Frontal cortex (tissue), 4 donors: ENCODE measurements at places on chromosomes 7 and 10.

- no peak for DNase-seq
Measured at GRCh38 chr7:4731803-4732202, 43.6 kb upstream of the AP5Z1 start.

- no peak for DNase-seq
Measured at GRCh38 chr10:88116481-88116880, 253.1 kb downstream of the PTEN start.

GRCh38 chr10:33157103-33157502, 177.4 kb downstream of the NRP1 start:
- no peak for DNase-seq

DNA sequence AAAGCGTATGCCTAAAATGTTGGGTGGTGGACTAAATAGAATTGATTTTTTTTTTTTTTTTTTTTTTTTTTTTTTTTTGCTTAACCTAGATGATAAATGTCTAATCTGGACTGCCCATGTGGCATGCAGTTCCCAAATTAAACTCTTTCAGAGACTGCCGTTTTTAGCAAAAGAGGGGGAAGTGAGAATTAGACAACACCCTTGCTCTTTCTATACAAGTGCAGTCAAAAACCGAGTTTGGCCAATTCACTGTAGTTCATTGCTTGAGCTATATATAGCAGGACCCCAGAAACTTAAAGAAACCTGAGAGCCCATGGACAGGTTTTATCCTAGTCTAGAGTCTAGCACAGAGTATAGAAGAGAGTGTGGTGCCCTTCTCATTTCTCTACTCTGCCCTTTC, 141.9 kb downstream of the GRM3 start:
- DNase-seq: no peak

GRCh38 chr7:44767912-44768627, 19.4 kb downstream of the ZMIZ2 start:
- DNase-seq: peak; percentile 63

DNA sequence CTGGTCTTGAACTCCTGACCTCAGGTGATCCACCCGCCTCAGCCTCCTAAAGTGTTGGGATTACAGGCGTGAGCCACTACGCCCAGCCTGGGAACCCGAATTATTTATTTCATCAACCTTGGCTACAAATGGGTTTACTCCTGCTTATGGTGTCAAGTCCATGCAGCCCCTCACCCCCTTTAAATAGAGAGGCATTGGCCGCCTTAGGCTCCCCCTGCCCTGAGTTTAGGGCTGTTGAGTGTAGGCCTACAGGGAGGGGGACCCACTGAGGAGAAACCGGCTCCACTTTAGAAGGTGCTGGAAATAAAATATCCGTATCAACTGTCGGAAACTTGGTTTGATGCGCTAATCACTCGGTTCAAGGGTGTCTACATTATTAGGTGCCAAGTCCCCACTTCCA, 8.7 kb upstream of the SP8 start:
- no peak for DNase-seq

- no peak for DNase-seq
Measured at GRCh38 chr7:117630501-117630900, 150.7 kb downstream of the CFTR start.

- DNase-seq: no peak
Measured at GRCh38 chr10:123062726-123063125, 53.9 kb downstream of the ACADSB start.

- no peak for DNase-seq
Measured at GRCh38 chr10:93826355-93826754, 67.4 kb upstream of the SLC35G1 start.

DNA sequence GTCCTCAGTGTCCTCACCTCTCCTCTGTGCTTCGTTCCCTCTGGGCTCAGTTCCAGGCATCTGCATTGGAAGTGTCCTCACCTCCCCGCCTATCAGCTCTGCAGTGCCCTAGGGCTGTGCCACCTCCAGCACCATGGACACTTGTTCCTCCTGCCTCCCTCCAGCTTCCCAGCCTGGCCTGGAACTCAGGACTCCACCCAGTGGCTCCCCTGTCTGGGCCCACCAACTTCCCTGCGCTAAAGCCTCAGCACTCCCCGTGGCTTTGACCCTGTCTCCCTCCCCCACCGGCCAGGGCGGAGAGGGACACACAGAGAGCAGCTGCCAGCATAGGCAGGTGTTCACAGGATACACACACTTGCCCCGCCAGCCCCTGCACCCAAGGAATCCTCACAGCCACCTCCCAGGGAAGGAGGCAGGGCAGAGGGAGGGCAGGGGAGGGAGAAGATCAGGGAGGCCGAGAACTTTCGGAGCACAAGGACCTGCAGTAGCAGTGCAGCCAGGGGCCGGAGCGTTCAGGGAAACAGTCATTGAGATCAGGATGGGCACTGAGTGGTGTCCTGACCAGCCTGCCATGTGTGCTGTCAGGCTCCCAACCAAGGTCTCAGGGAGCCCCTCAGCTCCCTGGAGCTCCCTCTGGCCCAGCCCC, 31.3 kb downstream of the ANXA8 start:
- no peak for DNase-seq

GRCh38 chr7:157255201-157255606, 81.6 kb upstream of the DNAJB6 start:
- DNase-seq: no peak

GRCh38 chr10:71220689-71221540, 8.5 kb downstream of the UNC5B start:
- DNase-seq: no peak

GRCh38 chr10:65367706-65368105, 1558.1 kb upstream of the LRRTM3 start:
- no peak for DNase-seq

- no peak for DNase-seq
Measured at GRCh38 chr7:64632029-64632428, 33.9 kb upstream of the ZNF107 start.

GRCh38 chr7:80372415-80372814, 139.4 kb downstream of the GNAT3 start:
- DNase-seq: no peak

GRCh38 chr7:137001041-137001440, 132.6 kb downstream of the CHRM2 start:
- DNase-seq: no peak

GRCh38 chr10:93415693-93416092, 66.4 kb downstream of the MYOF start:
- DNase-seq: no peak

DNA sequence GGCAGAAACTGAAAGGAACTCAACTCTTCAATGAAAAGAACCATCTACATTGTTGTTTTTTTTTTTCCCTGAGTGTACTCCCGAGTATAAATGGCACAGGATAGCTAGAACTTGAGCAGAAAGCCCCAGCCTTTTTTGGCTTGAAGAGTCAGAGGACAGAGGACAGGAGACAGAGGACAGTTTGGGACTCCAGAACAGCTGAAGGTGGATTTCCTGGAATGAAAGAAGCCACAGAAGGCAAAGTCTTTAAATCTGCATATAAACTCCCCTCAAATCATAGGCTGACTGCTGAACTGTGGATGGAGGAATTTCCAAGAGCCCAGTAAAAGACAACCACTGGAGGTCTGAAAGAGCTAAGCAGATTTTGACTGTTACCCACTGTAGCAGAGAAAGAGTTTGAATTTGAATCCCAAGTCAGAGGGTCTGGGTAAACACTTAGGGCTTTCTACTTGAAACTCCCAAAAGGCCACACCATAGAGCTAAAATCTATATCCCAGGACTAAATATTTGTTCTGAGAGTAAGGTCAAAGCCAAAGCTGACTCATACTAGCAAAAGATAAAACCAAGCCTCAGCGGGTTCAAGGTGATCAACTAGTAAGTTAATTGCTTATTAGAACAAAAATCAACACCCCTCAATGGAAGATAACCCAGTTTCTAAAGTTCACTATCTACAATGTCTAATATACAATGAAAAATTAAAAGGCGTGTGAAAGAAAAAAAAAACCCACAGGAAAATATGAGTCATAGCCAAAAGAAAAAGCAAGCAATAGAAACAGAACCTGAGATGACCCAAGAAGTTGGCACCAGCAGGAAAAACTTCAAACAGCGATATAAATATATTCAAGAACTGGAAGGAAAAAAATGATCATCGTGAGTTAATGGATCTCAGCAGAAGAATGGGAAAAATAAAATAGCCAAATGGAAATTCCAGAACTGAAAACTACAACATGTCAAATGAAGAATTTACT, 1.8 kb upstream of the OPN1SW start:
- no peak for DNase-seq

GRCh38 chr10:13184730-13185514, 23.6 kb downstream of the MCM10 start:
- no peak for DNase-seq

GRCh38 chr7:74511345-74511744, 57.6 kb downstream of the GTF2IRD1 start:
- no peak for DNase-seq

- no peak for DNase-seq
Measured at GRCh38 chr7:25385506-25386136, 157.3 kb upstream of the NPVF start.

GRCh38 chr10:132199268-132199853, 12.6 kb downstream of the DPYSL4 start:
- DNase-seq: no peak

- DNase-seq: no peak
Measured at GRCh38 chr10:35447693-35448407, 111.5 kb downstream of the CCNY start.

DNA sequence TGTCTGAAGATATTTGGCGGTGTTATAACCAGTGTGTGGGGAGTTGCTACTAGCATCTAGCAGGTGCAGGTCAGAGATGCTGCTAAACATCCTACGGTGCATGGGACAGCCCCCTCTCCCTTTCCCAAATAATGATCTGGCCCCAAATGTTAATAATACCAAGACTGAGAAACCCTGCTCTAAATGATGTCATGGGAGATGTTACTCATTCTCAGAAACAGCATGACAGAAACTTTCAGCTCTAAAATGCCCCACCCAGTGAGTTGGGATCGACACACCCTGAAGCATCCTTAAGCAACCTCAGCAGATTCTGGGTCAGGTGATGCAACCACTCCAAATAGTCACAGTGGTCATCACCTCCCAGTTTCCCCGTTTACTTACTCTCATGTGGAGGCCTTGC, 108.8 kb upstream of the MPP7 start:
- no peak for DNase-seq

DNA sequence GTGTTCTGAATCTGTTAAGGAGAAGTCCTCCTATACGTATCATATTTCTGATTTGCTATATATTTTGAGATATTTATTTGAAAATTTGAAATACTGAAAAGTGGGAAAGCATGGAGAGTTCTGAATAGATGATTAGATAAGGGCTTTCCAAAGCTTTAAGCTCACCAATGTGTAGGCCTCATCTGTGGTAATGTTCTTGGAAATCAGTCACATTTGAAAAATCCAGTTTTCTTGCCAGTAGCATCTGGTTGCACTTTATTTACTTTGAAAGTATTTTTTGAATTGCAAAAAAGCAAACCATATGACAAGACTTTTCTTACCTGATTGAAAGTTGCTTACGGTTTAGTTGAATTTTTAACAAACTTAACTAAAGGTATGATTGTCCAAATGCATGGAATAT, 21.7 kb downstream of the ADD3 start:
- DNase-seq: no peak
